ENCODE measurements at places on chromosomes 7 and 10.

GRCh38 chr7:122764020-122764419 is 61.3 kb upstream of the RNF148 start:
- DNase-seq: no peak

- no peak for DNase-seq
Measured at GRCh38 chr7:113099284-113099919, 12.8 kb upstream of the GPR85 start.

- no peak for DNase-seq
Measured at GRCh38 chr10:68052463-68052862, 22.6 kb downstream of the HERC4 start.

GRCh38 chr7:37259319-37259821 is 189.3 kb downstream of the ELMO1 start:
- DNase-seq: no peak

- no peak for DNase-seq
Measured at GRCh38 chr10:32197423-32197822, 141.2 kb upstream of the KIF5B start.

GRCh38 chr7:21300692-21301091 is 127.2 kb upstream of the SP4 start:
- no peak for DNase-seq

GRCh38 chr7:492714-493065 is 27.0 kb downstream of the PDGFA start:
- DNase-seq: no peak

GRCh38 chr10:17652585-17652984 is 8.6 kb downstream of the STAM start:
- DNase-seq: no peak

DNA sequence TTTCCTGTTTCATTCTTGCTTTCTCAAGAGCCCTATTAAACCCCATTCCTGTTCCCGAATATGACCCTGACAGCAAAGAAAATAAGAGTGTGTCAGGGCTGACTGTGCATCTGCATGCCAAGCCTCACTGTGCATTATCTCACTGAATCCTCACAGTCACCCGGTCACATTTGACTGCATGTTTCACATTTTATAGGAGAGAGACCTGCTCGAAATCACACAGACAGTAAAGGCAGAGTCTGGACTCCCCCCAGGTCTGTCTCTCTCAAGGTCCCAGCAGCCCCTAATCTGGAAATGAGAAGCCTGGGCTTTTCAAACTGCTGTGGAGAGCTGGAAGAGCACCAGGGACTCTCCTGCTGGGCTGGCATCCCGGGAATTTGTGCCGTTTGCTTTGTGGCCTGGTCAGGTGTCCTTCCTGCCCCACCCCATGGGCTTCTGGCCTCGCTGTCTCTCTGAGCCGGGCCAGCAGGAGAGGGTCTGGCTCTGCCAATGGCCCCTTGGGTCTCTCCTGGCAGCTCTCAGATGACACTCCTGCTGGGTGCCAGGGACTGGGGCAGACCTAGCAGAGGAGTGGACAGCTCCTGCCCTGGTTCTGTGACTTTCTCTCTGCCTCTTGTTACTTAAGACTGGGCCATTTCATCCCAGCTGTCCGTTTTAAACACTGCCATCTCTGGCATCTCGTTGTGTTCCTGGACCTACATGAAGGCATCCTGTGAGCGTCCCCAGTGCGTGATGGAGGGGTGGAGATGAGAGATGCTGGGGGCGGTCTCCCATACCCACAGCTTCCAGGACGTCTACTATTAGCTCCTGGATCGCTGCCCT is 173.6 kb downstream of the ARHGAP12 start:
- DNase-seq: no peak
